Iris pigment epithelial cell (primary cell): ENCODE measurements at places on chromosomes 13 and 19.

DNA sequence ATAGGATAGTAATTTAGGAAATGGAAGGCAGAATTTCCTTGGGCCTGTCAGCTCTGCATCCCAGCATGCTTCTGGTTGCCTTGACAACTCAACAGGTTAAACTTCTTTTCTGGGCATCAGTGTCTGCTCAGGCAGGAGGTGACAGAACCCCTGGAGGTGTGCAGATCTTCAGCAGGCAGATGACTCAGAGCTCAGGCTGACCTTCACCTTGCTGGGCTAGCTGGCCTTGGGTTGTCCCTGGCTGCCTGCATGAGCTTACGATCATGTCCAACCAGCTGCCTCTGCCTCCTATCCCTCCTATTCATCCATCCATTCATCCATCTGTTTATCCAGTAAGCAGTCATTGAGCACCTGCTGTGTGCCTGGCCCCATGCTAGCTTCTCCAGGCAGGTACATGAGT, 81.2 kb upstream of the KCTD15 start:
- DNase-seq, result no peak

- no peak for DNase-seq
Observed at GRCh38 chr19:36201684-36202083, 12.8 kb downstream of the ZNF565 start.

DNA sequence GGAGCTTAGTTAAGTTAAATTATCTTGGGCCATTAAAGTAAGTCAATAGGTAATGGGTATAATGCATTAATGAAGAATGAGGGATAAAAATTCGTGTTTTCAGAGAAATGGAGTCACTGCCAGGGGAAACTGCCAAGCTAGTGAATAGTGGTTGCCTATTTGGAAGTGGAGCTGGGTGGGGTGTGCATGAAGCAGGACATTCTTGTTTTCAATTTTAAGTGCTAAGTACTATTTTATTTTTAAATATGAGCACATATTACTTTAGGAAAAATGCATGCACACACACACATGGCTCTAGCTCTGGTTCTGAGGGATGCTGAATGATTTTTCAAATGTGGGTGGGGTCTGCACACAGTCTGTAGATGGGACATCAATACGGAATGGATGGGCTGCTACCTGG, 717.7 kb upstream of the SGCG start:
- no peak for DNase-seq

DNA sequence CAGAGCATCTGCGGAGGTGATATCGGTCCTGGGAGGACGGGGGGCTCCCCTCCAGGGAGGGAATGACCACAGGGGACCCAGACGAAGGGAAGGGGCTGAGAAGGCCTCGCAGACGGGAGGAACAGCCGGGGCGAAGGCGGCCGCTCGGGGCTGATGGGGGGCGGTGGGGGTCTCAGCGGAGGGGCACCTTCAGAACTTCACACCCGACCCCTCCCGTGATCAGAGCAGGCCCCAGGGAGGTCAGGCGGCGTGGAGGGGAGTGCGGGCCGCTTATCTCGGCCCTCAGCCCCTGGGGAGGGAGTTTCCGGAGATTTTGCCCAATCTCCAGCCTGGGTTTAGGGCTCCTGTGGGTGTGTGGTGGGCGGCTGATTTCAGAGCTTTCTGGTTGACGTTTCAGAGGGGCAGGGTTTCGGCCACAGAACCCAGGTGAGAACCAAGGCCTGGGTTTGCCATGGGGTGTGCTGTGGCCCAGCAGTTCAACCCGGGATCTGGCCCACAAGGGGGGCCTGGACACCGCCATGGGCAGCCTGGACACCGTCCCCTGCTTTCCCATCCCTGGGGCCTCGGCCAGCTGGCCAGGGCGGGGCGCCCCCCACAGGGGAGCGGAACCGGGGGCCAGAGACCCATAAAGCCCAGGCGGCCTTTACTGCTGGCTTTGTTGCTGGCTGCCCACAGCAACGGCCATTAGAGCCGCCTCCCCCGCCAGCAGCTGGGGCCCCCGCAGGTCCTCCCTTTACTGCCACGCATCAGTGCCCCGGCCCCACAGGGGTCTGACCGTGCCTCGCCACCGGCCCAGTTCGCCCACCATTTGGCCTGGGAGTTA, 29.0 kb downstream of the ARID3A start:
- DNase-seq, result no peak

DNA sequence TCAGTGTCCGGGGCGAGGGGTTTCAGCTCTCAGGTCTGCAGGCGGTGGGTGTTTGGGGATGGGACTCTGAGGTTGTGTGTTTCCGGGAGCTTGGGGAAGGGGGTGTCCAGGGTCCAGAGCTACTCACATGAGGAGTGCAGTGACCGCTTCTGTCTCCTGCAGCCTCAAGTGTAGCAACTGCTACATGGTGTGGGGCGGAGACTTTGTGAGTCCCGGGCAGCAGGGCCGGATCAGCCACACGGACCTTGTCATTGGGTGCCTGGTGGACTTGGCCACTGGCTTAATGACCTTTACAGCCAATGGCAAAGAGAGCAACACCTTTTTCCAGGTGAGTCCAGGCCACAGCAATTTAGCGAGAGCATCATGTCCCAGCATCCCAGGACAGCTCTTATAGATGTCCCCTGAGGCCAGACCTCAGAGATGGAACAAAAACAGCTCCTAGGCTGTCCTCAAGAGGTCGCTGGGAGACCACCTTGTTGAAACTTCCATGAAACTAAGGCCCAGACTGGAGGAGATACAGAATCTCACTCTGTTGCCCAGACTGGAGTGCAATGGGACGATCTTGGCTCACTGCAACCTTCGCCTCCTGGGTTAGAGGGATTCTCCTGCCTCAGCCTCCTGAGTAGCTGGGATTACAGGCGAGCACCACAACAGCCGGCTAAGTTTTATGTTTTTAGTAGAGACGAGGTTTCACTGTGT, 44.9 kb downstream of the RYR1 start:
- DNase-seq, result peak; percentile 3

DNA sequence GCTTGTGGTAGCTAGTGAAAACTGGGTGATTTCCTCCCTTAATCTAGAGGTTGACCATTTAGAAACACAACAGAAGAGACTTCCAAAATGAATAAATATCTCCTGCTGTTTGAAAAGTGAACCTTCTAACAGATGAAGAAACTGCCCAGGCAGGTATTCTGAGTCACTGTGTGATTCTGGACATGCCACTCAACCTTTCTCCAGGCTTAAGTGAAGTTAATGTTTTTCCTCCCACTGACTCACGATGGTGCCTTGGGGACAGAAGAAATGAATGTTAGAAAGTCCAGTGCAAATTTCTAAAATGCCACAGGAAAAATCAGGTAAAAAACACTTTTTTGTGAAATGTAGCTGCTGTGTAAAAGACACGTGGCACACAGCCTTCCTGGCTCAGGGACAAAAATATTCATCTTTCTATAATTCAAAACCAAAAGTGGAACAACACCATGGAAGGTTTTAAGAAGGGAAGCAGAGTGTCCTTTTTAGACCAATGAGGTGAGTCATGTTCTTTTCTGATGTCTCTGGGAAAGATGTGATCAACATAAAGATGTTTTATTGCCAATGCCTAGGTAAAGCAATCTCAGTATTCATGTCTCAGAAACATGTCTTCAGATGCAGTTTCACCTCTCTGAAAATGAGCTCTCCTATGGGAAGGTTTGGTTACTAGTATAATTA, 9.1 kb downstream of the UBE2L5 start:
- peak; percentile 29 for DNase-seq

DNA sequence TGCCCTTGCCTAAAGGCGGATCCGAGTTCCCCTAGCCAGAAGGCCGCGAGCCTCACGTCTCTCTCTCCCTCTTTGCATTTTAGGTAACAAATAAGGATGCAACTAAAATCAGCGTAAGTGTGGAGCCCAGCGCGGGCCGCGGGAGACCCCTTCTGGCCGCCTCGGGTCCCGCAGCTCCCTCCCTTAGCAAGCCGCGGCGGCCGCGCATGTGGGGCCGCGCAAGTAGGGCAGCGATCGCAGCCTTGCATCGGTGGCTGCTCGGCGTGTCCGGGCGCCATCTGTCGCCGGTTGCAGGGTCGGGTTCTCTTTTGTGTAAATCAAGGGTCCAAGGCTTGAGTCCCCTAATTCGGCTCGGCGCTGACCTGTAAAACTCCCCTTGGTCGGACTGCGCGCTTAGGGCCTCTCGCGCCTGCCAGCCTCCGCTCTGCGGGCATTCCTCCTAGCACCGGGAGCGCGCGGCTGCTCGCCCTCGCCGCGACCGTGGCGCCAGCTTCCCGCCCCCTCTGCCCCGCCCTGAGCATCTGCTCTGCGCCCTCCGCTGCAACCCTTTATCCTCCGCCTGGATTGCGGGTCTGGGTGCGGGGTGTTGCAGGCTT, 2.7 kb downstream of the VSTM2B start:
- DNase-seq, result peak; percentile 74

DNA sequence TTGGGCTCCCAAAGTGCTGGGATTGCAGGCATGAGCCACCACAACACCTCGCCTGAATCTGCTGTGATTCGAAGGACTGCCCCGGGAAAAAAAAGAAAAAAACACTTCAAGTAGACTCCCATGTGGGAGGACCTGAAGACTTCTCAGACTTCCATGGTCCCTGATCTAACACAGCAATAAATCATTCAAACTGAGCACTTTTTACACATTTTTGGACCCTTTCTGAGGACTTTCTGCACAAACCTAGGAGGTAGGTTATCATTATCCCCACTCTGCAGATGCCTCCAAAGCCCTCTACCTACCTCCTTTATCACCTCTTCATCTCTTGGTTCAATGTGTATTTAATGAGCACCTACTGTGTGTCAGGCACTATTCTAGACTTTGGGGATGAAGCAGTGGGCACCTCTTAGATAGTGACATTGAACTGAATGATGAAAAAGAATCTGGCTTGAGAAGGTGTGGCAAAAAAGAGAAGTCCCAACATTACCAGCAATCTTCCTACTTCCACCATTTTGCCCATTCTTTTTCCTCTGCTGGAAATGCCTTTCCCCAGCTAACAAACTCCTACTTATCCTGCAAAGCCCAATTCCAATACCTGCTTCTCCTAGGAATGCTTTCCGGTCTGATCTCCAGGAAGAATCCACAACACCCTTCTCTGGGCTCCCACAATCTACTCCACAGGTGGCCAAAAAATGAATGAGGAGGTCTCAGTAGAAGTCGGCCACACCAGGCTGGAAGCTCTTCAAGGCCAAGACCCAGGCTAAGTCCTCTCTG, 1.6 kb upstream of the CLPP start:
- no peak for DNase-seq

GRCh38 chr13:25982907-25983306, 68.9 kb downstream of the SHISA2 start:
- no peak for DNase-seq

GRCh38 chr19:9796113-9796773, 22.6 kb downstream of the FBXL12 start:
- DNase-seq, result peak; percentile 91

DNA sequence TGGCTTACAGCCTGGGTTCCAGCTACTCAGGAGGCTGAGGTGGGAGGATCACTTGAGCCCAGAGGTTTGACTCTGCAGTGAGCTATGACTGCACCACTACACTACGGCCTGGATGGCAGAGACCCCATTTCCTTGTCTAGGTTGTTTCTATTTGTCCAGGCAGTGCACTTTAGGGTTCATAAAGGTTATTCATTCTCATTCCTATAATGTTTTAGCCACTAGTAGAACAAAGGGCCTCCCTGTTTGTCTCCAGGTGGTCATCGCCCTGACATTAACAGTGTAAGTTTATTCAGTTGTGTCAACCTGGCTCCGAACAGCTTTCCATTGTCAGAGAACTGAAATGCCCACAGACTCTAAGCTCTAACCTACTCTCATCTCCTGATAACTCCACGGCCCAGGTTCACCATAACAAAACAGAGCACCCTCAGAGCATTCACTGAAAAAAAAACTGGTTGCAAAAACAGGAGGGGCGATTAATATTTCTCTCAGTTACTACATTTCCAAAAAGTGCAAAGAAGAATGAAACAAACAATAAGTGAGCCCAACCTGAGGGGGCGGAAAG, 37.1 kb downstream of the SMAD9 start:
- no peak for DNase-seq

- DNase-seq, result no peak
Observed at GRCh38 chr13:94431987-94432386, 47.5 kb downstream of the DCT start.

DNA sequence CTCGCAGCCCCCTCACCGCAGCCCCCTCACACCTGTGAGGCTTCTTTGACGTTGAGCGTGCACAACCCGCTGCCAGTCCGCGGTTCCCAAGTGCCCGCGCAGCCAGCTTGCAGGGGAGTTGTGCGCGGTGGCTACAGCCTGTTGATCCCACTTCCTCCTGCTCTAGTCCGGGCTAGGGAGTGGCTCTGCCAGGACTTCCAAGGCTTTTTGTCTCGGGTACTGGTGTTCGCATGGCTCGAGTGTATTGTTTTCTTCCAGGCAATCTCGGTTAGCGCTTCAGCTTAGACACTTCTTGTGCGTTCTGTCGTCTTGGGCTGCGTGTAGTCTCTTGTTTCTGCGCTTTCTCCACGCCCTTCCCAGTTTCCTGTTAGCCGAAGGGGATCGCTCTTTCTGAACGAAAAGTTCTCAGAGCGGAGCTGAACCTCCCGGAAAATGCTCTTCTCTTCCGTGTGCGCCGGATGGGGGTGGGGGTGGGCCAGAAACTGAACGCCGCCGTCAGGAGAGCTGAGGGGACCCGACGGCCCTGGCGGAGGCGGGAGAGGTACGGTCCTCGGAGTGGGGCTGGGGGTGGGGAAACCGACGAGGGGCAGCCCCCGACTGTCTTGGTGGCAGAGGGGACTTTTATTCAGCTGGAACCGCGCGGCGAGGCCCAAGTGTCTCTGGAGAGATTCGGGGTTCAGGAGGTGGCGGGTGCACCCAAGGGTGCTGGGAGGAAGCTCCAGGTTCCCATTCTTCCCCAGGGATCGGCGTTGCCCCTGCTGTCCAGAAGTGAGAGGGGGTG, 697 bp upstream of the DGKH start:
- peak; percentile 75 for DNase-seq

DNA sequence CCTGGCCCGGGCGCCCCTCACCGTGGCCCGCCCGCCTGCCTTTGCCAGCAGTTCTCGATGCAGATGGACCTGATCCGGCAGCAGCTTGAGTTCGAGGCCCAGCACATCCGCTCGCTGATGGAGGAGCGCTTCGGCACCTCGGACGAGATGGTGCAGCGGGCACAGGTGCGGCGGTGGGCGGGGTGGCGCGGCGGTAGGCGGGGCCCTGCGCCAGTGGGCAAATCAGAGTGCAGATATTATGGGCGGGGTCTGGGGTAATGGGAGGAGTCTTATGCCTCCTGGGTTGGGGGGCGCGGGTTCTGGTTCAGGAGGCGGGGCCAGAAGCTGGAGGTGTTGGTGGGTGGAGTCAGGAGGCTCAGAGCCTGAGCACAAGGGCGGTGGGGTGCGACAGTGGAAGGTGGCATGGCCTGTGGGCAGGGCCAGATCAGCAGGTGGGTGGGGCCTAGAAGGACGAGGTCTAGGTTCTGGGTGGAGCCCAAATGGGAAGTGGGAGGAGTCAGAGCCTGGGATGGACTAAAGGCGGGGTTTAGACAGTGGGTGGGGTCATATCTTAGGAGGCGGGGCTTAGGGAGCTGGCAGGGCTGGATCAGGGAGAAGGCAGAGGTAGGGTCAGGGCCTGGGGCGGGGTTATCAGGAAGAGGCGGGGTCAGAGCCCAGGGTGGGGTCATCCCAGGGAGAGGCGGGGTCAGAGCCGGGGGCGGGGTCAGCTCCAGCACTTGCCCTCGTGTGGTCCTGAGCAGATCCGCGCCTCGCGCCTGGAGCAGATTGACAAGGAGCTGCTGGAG, 5.6 kb downstream of the APC2 start:
- DNase-seq, result no peak
